ENCODE measurements at places on chromosomes 7 and 10.

DNA sequence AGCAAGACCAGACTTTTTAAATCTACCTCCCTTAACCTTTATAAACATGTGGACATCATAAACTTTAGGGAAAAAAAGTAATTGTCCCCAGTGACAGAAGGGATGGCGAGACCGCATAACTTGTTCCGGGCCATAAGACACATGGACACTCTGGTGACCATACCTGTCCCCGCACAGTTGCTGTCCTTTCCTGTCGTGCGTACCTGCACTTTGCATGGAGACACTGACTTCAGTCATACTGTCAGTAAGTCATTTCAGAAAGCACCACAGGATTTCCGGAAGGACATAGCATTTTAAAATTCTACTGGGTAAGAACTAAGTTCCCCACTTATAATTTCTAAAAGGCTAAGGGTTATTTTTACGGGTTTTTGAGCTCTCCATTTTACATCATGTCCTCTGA is 120.9 kb downstream of the CREB5 start:
- H3K27me3 ChIP-seq: no peaks in the 10 kb centered on the region
- no peak overlapping the region for H3K4me3 ChIP-seq
- no peak for DNase-seq
- no peaks in the 10 kb centered on the region for H3K4me1 ChIP-seq

DNA sequence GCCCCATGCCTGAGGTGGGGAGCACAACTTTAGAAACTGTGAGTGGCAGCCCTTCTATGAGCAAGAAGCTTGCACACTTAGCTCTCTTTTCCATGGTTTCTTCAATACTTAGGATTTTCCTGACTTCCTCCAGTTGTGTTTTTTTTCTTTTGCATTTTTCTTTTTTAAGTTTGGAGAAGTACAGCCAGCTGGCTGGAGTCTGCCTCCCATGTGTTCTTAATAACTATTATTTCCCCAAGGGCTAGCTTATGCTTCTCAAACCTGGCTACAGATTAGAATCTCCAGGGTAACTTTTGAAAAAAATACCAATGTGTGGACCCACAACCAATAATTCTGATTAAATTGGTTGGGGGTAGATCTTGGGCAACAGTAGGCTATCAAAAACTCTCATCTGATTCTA is 37.4 kb upstream of the MEOX2 start:
- no peaks in the 10 kb centered on the region for H3K4me1 ChIP-seq
- no peak for DNase-seq
- H3K4me3 ChIP-seq: no peak overlapping the region
- H3K36me3 ChIP-seq: no peaks in the 10 kb centered on the region
- H3K27me3 ChIP-seq: no peaks in the 10 kb centered on the region

GRCh38 chr7:108263425-108263824 is 133.3 kb upstream of the LAMB4 start:
- H3K27me3 ChIP-seq: no peaks in the 10 kb centered on the region
- DNase-seq: peak; percentile 39
- no peak overlapping the region for H3K4me3 ChIP-seq
- no peaks in the 10 kb centered on the region for H3K4me1 ChIP-seq

DNA sequence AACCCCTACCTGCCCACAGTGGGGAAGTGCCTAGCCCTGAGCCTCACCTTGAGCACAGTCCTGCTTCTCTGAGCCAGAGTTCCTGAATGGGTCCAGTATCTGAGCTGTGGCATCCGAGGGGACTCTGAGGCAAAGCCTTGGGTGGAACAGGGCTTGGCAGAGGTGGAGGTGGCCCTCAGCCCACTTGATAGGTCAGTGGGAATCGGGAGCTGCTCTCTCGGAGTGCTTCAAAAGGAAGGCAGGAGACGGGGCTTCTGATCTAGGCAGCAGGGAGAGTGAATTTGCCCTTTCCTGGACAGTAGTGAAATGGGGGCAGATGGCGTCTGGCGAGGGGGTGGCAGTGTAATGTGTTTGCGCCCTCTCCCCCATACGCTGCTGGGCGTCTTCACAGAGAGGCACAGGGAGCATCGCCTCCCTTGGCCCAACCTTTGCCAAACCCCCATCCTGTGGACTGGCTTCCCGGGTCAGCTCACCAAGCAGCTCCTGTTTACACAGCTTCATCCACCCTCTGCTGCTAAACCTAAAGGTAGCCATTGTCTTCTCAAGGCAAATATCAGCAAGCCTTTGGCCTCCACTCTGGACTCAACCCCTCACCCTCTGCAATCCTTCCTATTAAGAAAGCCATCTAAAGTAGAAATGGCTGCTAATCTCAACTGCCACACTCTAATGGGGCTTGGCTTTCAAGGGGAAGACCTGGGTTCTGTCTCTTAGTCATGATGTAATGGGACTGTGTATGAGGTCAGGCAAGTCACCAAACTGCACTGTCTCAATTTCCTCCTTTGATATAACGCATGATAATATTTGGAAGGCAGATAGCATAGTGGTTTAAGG is 21.1 kb upstream of the VDAC2 start:
- no peaks in the 10 kb centered on the region for H3K36me3 ChIP-seq
- no peak overlapping the region for H3K4me3 ChIP-seq
- H3K4me1 ChIP-seq: no peaks in the 10 kb centered on the region
- H3K27ac ChIP-seq: no peak overlapping the region

DNA sequence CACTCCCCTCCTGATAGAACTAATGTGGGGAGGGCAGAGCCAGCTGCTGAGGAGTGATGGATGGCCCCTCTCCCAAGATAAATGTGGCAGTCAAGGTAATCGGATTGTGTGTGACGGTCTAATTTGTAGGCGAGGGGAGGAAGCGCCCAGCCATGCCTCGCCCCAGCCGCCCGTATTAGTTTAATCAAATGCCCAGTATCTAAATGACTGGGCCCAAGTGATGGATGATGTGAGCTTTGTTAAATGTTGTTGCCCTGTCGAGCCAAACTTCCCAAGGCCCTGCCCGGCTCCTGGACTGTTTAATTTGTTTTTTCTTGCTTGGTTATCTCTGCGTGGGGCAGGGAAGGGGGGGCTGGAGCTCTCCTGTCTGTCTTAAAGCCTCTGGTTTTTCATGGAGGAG is 88.4 kb upstream of the PPIF start:
- no peaks in the 10 kb centered on the region for H3K36me3 ChIP-seq
- peaks cover 77% of the 10 kb centered on the region for H3K4me1 ChIP-seq
- no peak for DNase-seq
- no peak overlapping the region for H3K4me3 ChIP-seq
- no peaks in the 10 kb centered on the region for H3K27me3 ChIP-seq
- peak overlapping the region; percentile 55 for H3K27ac ChIP-seq

DNA sequence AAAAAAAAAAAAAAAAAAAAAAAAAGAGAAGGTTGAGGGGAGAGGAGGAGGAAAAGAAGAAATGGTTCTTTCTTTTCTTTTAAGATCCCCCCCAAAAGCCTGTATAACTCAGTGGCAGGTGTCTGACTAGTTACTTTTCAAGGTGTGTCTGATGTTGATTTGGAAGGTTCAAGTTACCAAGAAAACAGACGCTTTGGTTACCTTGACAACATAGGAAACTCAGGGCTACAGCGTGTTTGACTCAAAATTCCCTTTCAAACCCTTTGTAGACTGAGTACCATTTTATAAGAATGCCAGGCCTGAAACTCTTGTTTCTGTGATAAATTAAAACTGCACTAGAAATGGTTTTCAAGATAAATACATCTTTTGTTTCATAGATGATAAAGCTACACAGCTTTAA is 286.8 kb downstream of the SKIDA1 start:
- no peaks in the 10 kb centered on the region for H3K4me1 ChIP-seq
- H3K27me3 ChIP-seq: no peaks in the 10 kb centered on the region
- DNase-seq: no peak
- H3K4me3 ChIP-seq: no peak overlapping the region
- H3K36me3 ChIP-seq: no peaks in the 10 kb centered on the region

DNA sequence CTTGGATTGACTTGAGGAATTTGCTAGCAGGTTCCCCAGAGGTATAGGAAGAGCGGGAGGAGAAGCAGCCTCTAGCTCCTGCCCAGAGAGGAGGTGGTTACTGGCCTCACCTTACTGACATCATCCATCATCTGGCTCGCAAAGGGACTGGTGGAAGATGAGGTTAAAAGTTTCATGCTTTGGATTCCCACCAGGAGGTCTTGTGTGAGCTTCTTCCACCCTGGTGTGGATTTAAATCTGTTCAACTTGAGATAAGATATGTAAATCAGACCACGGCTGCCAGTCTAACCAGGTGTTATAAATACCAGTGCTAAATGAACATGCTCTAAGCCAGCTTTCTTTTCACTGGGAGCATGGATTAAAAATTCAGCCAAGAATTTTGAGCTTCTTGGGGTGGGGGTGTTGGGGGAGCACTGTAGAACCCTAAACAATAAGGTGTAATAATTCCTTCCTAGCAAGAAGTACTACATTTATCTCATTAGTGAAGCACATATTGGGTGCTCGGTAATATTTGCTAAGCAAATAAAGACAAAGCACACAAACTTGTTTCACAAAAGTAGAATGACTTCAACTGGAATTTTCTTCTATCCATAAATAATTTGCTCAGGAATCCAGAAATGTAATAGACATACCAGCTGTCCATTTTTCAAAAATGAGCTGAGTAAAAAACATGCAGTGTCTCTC is 7.8 kb downstream of the PROSER2 start:
- DNase-seq: no peak
- H3K36me3 ChIP-seq: no peaks in the 10 kb centered on the region
- no peaks in the 10 kb centered on the region for H3K4me1 ChIP-seq
- H3K4me3 ChIP-seq: no peak overlapping the region
- 0 out of 2 replicates have a peak, but pooled peaks cover under 1% of the 10 kb centered on the region for H3K27me3 ChIP-seq
- H3K27ac ChIP-seq: no peak overlapping the region

GRCh38 chr7:28173531-28173930 is 7.1 kb downstream of the JAZF1 start:
- H3K27me3 ChIP-seq: no peaks in the 10 kb centered on the region
- no peaks in the 10 kb centered on the region for H3K4me1 ChIP-seq
- DNase-seq: no peak
- no peak overlapping the region for H3K4me3 ChIP-seq
- no peak overlapping the region for H3K27ac ChIP-seq
- no peaks in the 10 kb centered on the region for H3K36me3 ChIP-seq

GRCh38 chr7:2173189-2173827 is 59.4 kb downstream of the MAD1L1 start:
- no peak overlapping the region for H3K4me3 ChIP-seq
- H3K27me3 ChIP-seq: no peaks in the 10 kb centered on the region
- no peaks in the 10 kb centered on the region for H3K36me3 ChIP-seq
- no peaks in the 10 kb centered on the region for H3K4me1 ChIP-seq

- no peak overlapping the region for H3K27ac ChIP-seq
- H3K27me3 ChIP-seq: no peaks in the 10 kb centered on the region
- no peak overlapping the region for H3K4me3 ChIP-seq
- no peak for DNase-seq
These were observed 495.6 kb upstream of the KLF6 start for GRCh38 chr10:4280461-4281189.

- DNase-seq: no peak
- H3K27ac ChIP-seq: peak overlapping the region; percentile 40
- H3K36me3 ChIP-seq: no peaks in the 10 kb centered on the region
These were observed 8.8 kb upstream of the SH2B2 start for GRCh38 chr7:102277901-102278300.

DNA sequence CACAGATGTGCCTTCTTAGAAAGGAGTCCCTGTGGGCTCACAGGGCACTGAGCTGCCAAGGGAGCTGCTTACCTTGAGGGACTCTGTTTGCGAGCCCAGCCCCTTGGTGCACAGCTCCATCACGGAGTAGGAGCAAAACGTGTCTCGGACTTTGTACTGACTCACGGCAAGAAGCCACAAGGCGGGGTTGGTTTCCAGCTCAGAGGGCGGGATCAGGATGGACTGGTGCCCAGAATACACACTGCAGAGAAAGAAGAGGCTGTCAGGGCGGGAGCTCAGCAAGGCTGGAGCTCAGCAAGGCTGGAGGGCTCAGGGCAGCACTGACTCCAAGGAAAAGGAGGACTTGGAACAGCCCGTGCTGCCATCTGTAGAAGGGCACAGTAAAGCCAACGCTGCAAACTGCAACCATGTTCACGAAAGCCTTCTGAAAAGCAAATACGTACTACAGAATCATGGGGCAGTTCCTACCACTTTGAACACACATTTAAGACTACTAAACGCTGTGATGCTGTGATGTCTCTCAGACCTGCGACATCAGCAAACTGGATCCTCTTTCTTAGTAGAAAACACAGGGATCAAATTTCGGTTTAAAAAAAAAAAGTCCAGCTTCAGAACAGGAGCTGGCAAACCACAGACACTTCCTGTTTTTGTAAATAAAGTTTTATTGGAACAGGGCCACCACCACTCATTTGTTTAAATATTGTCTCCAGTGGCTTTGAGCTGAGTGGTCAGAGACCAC is 194.3 kb downstream of the ZMYND11 start:
- no peaks in the 10 kb centered on the region for H3K4me1 ChIP-seq
- peak; percentile 57 for DNase-seq

GRCh38 chr10:110821508-110821907 is 50.2 kb upstream of the PDCD4 start:
- no peaks in the 10 kb centered on the region for H3K36me3 ChIP-seq
- H3K27ac ChIP-seq: no peak overlapping the region
- DNase-seq: no peak
- H3K4me1 ChIP-seq: peaks cover 6% of the 10 kb centered on the region
- H3K27me3 ChIP-seq: no peaks in the 10 kb centered on the region
- no peak overlapping the region for H3K4me3 ChIP-seq

GRCh38 chr7:148241700-148242293 is 348.8 kb upstream of the C7orf33 start:
- H3K36me3 ChIP-seq: no peaks in the 10 kb centered on the region
- no peak overlapping the region for H3K27ac ChIP-seq
- peaks cover 7% of the 10 kb centered on the region for H3K27me3 ChIP-seq
- H3K4me1 ChIP-seq: 0 out of 2 replicates have a peak, but pooled peaks cover 4% of the 10 kb centered on the region
- H3K4me3 ChIP-seq: no peak overlapping the region

DNA sequence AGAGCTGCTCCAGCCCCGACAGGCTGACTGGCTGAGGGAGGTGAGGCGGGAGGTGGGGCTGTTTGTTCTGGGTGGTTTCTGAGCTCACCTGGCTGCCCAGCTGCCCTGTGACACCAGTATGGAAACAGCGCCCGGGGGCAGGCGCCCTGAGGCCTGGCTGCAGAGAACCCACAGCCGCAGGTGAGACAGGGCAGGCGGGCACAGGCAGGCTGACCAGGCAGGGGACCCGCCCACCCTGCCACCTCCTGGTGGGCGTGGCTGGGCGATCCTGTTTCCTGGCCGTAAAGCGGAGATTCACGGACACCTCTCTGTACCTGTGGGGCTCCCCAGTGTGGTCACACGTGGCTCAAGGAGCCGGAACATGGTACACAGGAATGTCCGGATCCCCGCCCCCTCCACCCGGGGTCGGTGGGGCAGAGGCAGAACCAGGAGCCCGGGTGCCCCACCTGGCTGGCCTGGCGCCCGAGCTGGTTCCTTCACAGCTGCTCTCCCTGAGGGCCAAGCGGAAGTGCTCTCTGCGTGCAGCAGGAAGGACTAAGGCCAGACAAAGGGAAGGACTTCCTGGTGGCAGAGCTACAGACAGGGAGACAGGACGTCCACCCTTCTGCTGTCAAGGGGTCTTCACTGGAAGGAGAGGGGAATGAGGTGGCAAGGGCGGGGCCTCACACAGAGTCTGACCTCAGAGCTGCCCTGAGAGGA is 3.9 kb downstream of the MICALL2 start:
- DNase-seq: peak; percentile 91
- H3K4me1 ChIP-seq: peaks cover 22% of the 10 kb centered on the region
- no peaks in the 10 kb centered on the region for H3K36me3 ChIP-seq
- H3K4me3 ChIP-seq: peak overlapping the region; percentile 43
- no peaks in the 10 kb centered on the region for H3K27me3 ChIP-seq
- peak overlapping the region; percentile 66 for H3K27ac ChIP-seq

- 0 out of 2 replicates have a peak, but pooled peaks cover 4% of the 10 kb centered on the region for H3K36me3 ChIP-seq
- H3K4me3 ChIP-seq: no peak overlapping the region
- DNase-seq: no peak
These were observed 81.6 kb downstream of the SFMBT2 start for GRCh38 chr10:7329219-7329618.

GRCh38 chr10:32393911-32394310 is 47.0 kb upstream of the EPC1 start:
- no peak for DNase-seq
- H3K27ac ChIP-seq: no peak overlapping the region
- no peaks in the 10 kb centered on the region for H3K4me1 ChIP-seq
